COLO829 (cell line): ENCODE measurements at places on chromosomes 2 and 18.

- no peak for DNase-seq
These were observed 59.9 kb upstream of the CYRIA start for GRCh38 chr2:16725549-16725948.

DNA sequence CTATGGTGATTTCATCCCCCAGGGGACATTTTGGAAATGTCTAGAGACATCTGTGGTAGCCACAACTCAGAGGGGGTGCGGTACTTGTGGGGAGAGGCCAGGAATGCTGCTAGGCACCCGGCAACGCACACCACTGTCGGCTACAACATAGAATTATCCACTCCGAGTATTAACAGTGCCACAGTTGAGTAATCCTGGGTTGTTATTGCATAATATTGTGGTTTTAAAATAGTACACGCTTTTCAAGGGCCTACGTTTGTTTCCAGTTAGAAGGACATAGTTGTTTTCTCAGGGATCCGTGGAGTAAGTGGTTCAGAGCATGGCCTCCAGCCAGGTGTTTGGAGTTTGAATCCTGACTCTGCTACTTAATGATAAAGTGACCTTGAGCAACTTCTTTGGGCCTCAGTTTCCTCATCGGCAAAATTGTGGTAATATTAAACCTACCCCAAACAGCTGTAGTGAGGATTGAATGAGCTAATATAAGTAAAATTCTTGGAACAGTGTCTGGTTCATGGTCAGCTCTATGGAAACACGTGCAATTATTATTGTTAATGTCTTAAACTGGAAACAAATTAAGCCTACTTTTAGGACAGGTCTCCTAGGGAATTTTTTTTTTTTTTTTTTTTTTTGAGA, 24.5 kb downstream of the CYP27A1 start:
- peak; percentile 91 for DNase-seq

DNA sequence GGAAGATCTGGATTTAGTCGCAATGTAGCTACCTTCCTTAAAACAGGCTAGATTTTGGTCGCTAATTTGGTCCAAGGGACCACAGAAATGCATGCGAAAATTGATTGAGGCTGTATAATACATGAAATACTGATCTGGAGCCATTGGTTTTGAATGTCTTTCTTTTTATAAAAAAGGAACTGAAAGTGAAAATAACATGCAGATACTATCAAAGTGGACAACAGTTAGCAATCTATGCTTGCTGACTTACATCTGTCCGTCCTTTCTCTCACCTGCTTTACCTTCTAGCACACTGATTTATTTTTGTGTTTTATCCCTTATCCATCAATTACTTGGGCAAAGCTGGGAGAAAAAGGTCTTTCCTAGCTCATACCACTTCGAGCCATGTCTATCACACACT, 1459.8 kb upstream of the ACVR2A start:
- no peak for DNase-seq

DNA sequence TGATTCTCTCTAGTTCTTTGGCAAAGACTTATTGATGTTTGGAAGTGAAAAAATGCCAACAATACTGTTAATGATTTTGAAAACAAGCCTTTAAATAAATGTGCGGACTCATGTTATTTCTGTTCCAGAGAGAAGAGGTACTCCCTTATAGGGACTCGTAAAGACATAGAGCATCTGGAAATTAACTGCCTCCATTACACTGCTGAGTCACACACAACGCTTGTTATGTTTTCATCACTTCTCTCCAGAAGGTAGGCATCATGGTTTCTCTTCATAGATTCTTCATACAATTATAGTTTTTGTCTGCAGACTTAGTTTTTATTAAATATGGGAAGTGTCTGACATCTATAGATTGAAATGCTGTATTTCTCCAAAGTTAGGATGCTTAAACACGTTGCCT, 302.5 kb upstream of the EPC2 start:
- no peak for DNase-seq

DNA sequence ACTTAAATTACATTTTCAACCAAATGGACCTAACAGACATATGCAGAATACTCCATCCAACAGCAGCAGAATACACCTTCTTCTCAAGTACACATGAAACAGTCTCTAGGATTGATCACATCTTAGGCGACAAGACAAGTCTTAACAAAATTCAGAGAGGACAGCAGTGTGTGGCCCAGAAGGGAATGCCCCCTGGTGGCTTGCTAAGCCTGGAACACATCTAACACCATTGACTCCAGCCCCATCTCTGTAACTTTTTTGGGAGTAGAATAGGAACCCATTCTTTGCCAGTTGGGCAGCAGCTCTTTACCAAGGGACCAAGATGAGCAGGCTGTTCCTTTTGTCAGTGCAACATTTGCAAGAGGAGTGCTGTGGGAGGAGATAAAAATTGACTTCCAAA, 249.9 kb downstream of the PLCL1 start:
- DNase-seq: peak; percentile 24

- no peak for DNase-seq
These were observed 69.9 kb downstream of the KCNH7 start for GRCh38 chr2:162768656-162769055.

GRCh38 chr18:80109676-80110078, 615 bp downstream of the ADNP2 start:
- DNase-seq: peak; percentile 22

GRCh38 chr2:118086024-118086633, 2.1 kb upstream of the INSIG2 start:
- no peak for DNase-seq

GRCh38 chr18:3012136-3013023, 564 bp downstream of the LPIN2 start:
- no peak for DNase-seq

- no peak for DNase-seq
These were observed 142.7 kb downstream of the ACKR3 start for GRCh38 chr2:236712304-236712703.

- DNase-seq: no peak
These were observed 8.3 kb downstream of the ZCCHC2 start for GRCh38 chr18:62531078-62531477.

DNA sequence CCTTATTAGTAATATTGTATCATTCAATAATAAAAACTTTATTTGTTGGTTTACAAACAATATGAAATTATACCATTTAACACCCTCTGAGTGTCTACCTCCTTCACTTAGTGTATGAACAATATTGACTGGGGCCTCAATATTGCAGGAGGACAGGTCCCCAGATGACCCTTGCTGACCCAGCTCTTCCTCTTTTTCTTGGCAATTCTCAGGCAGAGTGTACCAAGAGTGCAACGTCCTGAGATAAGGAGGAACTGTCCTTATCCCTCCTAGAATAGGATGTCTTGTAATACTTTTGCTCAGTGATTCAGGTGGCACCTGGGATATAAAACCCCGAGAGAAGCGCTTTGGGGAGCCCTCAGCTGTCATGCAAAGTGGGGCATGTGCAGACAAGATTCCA, 76.8 kb downstream of the PLA2R1 start:
- DNase-seq: no peak

- DNase-seq: no peak
These were observed 11.1 kb downstream of the DNAH6 start for GRCh38 chr2:84527137-84528129.

DNA sequence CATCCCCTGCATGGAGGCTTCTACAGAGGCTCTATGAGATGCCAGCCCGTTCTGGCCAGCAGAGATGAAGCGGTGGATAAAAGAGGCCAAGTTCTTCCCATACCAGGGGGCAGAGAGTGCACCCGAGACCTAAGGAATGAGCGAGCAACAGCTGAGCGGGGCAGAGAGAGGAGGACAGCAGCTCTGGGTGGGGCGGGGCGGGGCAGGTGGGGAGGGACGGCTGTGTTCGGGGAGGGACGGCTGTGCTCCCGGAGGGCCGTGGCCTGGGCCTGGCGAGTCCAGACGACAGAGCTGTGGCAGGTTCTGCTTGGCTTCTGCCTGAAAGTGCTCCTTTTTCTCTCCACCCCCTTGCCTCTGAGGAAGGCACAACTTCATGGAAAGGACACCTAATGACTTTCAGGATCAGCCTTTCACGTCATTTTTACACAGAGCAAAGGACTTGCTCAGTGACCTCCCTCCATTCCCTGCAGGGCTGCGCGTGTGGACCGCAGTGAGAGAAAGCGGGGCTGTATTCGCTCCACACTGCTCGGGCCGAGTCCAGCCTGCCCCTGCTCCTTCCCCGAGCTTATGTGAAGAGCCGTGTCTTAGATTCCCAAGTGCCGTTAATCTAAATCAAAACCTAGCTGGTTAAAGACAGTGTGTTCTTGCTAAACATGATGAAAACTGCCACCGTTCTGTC, 232.9 kb downstream of the HDAC4 start:
- no peak for DNase-seq

GRCh38 chr2:196987298-196987648, 60.8 kb upstream of the PGAP1 start:
- DNase-seq: no peak

- DNase-seq: no peak
These were observed 2.0 kb downstream of the VSNL1 start for GRCh38 chr2:17542471-17542870.

- DNase-seq: no peak
These were observed 166.1 kb upstream of the ZNF521 start for GRCh38 chr18:25517881-25518715.

DNA sequence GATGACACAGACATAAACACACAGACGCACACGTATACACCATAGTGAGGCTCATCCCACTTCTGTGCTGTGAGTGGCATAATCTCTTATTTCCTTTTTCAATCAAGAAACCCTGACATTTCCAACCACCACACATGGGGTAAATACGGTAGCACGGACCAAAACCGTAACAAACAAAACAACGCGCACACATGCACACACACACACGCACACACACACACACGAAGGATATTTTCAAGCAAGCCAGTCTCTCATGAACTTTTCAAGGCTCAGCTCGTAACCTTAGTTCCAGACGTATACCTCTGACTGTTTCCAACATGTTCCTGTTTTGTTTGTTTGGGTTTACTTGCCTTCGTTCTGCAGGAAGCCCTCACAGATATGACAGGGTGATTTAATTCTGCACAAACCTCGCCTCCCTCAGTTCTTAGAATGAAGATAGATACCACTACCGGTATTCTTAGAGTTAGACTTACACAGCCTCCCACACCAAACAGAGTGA, 119.8 kb downstream of the BCL2 start:
- no peak for DNase-seq

DNA sequence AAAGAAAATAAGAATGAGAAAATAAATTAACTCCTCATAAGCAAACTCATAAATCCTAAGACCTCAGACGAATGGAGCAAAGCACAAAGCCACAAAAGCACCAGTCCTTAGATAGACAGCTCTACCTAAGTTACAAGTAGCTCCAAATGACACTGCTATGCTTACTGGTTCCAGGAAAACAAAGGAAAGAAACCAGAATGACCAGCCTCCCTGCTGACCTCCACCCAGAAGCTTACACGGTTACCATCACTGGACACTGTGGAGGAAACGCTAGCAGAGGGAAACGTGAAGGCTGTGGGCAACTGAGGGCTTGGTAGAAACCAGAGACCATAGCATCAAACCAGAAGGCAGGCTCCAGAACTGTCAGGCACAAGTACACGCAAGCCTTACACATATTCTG, 67.8 kb downstream of the STK39 start:
- no peak for DNase-seq

GRCh38 chr18:29596959-29597358, 1420.0 kb upstream of the CDH2 start:
- DNase-seq: no peak

DNA sequence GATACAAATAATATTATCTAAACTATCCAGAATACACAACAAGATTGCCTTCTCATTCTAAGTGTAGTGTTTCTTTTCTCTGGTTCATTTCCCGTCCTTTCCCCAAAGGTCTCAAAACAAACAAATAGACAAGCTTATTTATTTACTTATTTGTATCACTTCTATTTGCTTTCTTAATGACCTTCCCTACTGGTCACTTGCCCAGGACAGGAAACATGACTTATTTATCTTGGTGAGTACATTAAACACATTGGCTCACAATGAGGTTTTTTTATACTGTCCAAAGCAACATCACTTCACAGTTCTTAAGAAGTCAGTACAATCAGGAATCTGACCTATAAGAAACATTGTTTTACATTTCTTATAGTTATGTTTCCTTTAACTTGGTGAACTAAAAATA, 123.3 kb upstream of the KYNU start:
- no peak for DNase-seq

GRCh38 chr2:204049635-204050034, 113.1 kb downstream of the ICOS start:
- DNase-seq: no peak

GRCh38 chr18:77055429-77056300, 76.9 kb downstream of the MBP start:
- no peak for DNase-seq

DNA sequence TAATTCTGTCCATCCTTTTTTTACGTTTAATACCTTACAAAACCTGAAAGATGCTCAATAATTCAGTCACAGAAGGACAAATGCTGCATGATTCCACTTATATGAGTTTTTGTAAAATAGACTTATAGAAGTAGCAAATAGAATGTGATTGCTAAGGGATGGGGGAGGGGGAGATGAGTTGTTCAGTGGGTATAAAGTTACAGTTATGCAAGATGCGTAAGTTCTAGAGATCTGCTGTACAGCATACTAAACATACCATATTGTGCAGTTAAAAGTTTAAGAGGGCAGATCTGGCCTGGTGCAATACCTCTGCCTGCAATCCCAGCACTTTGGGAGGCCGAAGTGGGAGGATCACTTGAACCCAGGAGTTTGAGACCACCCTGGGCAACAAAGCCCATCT, 78.8 kb downstream of the TET3 start:
- no peak for DNase-seq

- DNase-seq: no peak
These were observed 160.3 kb upstream of the TCF4 start for GRCh38 chr18:55748227-55748738.

DNA sequence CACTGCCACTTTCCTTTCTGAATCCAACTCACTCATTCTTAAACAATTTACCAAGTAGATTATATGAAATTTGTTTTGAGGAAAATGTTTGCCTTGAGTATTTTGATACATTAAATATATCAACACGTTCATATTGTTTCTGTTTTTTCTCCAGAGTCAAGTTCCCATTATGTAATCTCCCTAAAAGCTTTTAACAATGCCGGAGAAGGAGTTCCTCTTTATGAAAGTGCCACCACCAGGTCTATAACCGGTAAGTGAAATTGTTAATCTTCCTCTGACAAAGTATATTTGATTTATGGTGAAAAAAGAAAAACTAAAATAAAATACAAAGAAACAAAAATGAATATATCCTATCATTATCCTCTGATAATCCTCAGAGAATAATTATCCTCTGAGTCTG, 838.6 kb downstream of the MBD2 start:
- no peak for DNase-seq

- DNase-seq: no peak
These were observed 155.1 kb downstream of the LPIN1 start for GRCh38 chr2:11901351-11902069.

GRCh38 chr2:219728991-219729487, 101.6 kb downstream of the SLC4A3 start:
- DNase-seq: no peak

- no peak for DNase-seq
These were observed 134.3 kb downstream of the KLHL29 start for GRCh38 chr2:23519334-23519651.

DNA sequence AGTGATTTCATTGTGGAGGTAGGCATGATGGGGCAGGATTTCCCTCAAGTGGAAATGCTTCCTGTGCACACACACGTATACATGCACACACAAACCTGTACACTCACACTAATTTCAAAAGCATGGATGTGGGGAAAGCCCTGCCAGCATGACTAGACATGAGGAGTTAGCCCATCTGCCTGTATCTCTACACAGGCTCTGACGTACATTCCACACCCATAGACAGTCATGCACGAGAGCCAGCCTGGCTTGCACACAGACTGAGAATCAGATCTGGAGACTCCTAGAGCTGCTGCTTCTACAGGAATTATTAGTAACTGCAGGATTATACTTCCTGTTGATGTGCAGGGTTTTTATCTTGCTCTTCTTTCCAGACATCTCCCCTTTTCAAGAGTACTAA, 27.3 kb upstream of the NFU1 start:
- DNase-seq: no peak
